ENCODE measurements at places on chromosomes 11 and 22.

GRCh38 chr11:82653752-82654151 is 79.9 kb downstream of the FAM181B start:
- DNase-seq = no peak

- DNase-seq = no peak
Measured at GRCh38 chr11:18365741-18366140, 28.6 kb upstream of the LDHA start.

DNA sequence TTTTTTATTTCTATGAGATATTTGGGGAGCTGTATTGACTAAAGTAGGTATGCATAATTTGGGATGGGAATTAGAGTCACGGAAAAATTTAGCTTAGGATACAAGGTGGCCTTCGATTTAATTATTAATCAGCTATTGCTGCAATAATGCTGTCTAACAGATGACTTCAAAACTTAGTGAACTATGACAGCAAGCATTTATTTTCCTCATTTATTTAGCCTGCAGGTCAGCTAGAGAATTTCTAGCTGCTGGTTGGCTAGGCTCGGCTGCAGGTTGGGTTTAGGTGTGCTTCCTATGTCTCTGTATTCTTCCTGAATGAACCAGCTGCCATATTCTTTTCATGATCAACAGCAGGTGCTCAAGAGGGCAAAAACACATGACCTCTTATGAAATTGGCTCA is 181.8 kb upstream of the RAG2 start:
- DNase-seq = no peak

DNA sequence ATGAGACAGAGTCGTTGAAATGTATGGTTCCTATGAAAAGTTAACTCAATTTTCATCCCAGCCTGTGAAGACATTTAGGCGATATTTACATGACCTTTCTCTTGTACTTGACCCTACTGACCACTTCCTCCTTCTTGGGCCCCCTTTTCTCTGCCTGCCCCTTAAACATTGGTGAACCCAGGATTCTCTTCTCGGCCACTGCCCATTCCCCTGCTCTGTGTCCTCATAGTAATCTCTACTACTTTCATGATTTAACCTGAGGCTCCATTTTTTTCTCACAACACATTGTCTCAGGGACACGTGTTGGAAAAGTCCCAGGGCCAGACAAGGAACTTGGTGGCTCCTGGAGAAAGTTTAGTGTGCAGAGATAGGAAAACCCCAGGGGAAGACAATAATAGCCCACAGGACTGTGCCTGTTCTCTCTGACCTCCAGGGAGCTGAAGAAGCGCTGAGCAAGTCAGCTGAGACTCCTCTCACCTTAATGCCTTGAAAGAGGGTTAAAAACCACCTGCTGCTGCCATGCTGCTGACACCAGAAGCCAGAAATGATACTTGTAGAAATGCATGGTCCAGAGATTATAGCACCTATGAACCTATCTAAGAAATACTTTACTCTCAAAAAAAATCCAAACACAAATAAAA is 42.5 kb upstream of the SPATA19 start:
- no peak for DNase-seq

DNA sequence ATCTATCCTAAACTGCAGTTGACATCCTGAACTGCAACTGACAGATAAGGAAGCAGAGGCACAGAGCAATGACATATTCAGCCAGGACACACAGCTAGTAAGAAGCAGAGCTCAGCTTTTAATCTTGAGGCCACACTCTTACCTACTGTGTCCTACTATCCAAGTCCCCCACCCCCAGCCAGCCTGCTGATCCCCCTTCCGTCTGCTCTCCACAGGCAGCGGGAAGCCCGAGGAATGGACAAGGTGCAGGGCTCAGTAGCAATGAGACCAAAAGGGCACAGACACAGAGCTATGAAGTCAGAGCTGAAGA is 4.3 kb downstream of the POLR3H start:
- DNase-seq = no peak

DNA sequence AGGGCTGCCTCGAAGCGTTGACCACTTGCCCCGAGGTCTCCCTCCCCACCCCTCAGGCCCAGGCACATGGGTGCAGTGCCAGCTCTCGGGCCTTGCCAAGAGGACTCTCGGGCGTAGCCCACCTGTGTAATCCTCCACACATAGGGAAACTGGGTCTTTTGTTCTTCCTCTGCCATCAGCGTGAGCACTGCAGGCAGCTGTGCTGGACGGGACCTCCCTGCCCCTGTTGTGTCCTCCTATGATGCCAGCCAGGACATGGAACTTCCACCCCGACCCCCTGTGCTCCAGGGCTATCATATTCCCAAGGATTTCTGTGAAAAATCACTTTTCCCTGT is 66.4 kb downstream of the PARVB start:
- no peak for DNase-seq

GRCh38 chr22:20107951-20108756 is 7.8 kb upstream of the RANBP1 start:
- DNase-seq = no peak

GRCh38 chr11:134746609-134747008 is 334.6 kb upstream of the B3GAT1 start:
- DNase-seq = no peak

DNA sequence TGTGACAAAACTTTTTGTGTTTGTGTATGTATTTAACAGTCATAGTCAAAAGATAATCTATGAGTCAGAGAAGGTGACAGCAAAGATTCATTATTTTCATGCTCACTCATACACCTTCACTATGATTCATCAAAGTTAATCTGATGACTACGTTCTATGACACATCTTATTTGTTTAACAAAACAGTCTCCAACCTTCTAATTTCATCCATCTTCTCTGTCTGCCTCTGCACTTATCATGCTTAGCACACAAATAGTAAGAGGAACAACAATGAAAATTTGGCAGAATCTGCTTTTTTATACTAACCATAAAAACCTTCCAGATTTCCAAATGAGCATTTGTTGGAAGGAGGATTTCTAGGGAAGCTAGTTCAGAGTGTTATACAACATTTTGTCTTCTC is 568.9 kb downstream of the LUZP2 start:
- DNase-seq = no peak

GRCh38 chr22:33467620-33468095 is 409.5 kb upstream of the SYN3 start:
- DNase-seq = no peak

DNA sequence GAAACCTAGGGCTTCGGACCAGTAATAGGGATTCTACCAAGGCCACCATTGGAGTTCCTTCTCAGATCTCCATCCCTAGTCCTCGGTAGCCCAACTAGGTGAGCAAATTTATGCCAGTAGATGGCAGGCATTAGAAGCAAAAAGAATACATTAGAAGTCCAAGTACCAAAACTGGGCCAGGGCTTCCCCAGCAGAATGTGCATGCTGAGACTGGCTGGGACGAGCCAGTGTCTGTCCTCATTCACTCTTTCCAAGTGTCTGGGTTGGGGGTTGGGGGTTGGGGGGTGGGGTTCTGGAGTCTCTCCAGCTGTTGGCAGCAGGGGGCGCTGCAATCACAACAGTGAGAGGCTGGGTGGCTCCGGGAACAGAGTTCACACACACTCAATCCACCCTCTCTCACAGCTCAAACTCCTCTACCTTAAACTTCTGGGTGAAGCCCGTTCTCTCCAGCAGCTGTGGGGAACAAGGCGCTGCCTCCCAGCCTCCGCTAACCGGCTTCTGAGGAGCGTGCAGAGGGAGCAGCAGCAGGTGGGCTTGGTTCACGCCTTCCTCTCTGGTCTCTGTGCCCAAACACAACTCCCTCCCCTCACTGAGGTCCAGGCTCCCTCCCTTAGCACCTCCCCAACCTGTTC is 57.5 kb downstream of the BTG4 start:
- no peak for DNase-seq

- no peak for DNase-seq
Measured at GRCh38 chr11:110962921-110963320, 250.7 kb upstream of the ARHGAP20 start.

DNA sequence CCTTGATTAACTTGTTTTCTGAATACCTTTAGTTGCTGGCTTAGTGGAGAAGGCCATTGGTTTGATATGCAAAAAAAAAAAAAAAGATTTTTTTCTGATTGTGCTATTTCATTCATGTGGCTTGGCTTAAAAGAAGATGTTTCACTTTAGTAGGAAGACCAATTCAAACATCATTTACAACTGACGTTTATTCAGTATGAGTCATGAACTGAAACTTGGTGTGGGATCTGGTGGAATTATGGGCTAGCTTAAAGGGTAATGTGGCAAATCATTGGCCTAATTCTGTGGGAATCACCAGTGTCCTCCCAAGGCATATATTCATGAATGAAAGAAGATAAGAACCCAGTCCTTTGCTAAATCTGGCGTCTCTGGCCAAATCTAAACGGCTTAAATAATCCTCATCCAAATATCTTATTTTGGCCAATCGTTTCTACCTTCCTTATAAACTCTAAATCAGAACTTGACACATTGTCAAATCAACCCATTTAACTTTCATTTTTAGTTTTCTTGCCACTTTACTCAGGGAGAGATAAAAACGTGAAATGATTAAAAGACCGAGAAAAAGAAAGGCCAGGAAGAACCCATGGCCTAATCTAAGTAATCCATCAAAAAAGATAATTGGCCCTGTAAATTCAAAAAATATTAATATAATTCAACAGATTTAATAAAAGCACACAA is 77.0 kb downstream of the DDIAS start:
- no peak for DNase-seq

DNA sequence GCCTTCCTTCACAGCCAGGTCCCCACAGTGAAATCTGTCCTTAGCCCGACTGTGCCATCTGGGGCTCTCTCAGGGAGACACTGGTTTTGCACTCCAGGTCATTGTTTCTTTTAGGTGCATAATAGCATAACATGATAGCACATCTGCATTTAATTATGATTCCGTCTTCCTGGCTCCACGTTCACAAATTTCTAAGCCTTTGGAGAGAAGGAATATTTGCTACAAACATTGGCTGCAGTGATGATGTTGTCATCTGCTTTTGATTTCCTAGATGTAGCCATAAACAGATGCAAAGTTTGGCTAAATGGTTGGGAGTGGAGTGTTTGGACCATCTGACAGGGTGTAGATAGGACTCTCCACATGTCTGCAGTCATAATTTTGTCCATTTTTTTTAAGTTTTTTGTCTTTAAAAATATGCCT is 12.0 kb upstream of the CAT start:
- DNase-seq = no peak

- DNase-seq = no peak
Measured at GRCh38 chr22:47446331-47446730, 683.9 kb downstream of the TBC1D22A start.

- no peak for DNase-seq
Measured at GRCh38 chr11:59756845-59757244, 1.7 kb downstream of the STX3 start.

- no peak for DNase-seq
Measured at GRCh38 chr22:40542821-40543540, 93.5 kb downstream of the MRTFA start.

- no peak for DNase-seq
Measured at GRCh38 chr11:86243396-86243795, 1.2 kb upstream of the EED start.

DNA sequence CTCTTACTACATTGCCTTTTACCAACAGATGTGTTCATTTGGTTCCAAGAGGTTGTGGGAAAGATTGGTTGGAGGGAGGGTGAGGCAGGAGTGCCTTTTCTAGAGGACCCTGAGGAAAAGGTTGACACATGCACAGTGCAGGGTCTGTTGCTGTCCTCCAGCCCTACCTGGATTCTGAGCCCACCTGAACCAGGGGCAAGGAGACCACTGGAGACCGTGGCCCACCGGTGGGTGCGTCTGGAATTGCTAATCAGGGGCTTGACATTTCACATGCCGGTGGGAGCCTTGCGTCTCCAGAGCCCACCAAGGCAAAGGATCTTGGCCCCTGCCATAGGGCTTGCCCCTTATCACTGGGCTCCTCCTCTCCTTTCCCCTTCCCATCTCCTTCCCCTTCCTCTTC is 80.4 kb upstream of the ZBED5 start:
- no peak for DNase-seq

GRCh38 chr22:43852573-43853327 is 9.6 kb downstream of the SULT4A1 start:
- DNase-seq = no peak

DNA sequence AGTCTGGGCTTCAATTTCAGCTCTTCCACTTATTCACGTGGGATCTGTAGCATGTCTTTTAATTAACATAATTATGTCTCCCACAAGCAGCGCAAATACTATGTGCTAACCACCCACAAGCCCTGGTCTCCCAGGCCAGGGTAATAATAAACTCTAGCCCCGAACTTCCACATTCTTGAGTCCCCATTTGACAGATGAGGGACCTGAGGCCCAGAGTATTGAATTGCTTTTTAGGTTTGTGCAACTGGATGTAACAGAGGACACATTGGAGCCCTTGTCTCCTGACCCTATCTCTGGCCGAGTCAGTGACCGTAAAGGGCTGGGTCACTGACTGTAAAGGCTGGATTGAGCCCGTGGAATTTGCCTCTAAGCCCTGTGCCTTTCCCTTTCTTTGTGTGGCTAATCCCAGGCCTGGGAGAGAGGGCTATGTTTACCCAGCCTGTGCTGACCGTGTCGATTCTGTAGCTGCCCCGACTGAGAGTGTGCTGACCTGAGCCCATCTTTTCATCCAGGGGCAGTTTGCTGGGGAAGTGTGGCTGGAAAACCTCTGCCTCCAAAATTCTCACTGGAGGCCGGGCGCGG is 3.9 kb downstream of the CRYBB2 start:
- no peak for DNase-seq

DNA sequence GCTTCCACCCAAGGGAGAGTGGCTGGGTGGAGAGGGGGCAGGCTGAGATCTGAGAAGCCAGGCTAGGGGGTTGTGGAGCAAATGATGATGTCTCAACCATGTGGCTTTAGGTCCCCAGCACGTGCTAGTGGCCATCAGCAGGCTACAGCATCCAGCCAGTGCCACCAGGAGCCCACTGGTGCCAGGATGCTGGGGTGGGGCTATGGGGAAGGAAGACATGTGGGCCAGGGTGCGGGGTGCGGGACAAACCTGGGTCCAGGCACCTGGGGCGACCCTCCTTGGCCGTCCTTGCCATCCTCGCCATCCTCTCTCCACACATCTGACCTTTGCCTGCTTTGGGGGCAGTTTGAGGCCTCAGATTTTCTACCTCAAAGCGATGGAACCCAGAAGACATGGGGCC is 104.3 kb downstream of the KCNQ1 start:
- DNase-seq = no peak

DNA sequence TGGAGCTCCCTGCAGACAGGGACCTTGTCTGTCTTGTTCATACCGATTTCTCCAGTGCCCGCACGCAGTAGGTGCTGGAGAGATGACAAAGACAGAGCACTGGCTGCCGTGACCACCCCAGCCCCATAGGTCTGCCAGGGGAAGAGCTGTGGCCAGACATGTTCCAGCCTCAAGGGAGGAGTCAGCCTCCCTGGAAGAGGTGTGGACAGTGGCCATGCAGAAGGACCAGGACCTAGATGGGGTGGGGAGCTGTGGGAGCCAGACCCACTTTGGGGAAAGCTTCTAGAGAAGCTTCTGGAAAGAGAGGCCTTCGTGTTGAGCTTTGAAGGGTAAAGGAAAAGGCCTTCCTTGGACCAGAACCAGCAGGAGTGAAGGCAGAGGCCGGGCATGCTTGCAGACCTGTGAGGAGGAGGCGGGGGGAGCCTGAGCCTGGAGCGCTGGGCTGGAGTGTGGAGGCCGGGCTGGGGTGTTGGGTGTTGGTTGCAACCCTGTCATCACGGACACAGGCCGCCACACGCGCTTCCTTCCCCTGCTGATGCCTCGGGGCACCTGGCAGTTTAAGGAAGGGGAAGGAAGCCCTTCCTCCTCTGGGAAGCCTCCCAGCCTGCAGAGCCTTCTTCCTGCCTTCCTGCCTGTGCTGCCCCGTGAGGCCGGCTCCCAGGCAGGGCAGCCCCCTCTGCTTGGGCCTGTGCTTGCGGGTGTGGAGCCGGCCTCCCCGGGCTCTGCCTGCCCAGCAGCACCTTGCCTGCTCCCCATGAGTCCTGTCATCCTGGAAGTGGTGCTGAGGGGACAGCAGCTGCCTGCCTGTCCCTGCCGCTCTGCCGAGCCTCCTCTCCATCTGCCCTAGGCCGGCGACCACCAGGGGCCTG is 12.3 kb downstream of the RELT start:
- DNase-seq = no peak
